Cardiac fibroblast (primary cell): ENCODE measurements at places on chromosomes 7 and 10.

- no peak for DNase-seq
Observed at GRCh38 chr10:7272008-7272407, 138.8 kb downstream of the SFMBT2 start.

GRCh38 chr7:139682136-139683013 is 95.4 kb downstream of the HIPK2 start:
- DNase-seq: peak; percentile 69

GRCh38 chr7:4470246-4470645 is 211.8 kb upstream of the FOXK1 start:
- no peak for DNase-seq

DNA sequence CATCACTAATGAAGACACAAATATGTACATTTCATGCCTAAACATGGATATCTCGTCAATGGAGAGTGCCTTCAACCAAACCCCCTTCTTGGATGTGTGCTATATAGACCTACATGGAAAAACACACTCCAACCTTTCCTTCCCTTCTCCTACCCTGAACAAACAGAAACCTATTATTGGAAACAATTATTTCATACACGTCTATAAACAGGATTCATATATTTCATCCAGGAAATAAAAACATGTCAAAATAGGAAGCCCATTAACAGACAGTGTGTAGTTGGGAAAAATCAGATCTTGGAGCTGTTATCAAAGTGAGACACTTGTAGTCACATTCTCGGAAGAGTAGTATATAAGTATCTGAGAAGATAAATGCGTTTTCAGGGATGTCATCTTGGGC is 81.1 kb downstream of the NRP1 start:
- DNase-seq: no peak

- no peak for DNase-seq
Observed at GRCh38 chr7:26658389-26659084, 205.9 kb downstream of the SKAP2 start.

DNA sequence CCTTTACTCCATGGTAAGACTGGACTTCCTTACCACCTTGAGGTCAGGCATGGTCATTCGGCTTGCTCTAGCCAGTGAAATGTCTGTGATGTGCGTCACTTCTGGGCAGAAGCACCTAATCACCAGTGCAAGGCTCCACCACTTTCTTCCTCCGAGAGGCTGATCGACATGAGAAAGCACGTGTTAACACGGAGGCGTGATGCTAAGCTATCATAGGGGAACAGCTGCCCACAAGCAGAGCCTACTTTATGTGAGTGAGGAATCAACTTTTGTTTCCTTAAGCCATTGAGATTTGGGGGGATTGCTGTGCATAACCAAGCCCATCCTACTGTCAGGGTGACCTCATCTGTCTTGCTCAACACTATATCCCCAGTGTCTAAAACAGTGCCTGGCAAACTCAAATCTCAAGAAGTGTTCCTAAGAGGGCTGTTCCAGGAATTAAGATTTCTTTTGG is 23.1 kb upstream of the SAR1A start:
- DNase-seq: peak; percentile 85
